ENCODE measurements at places on chromosomes 1 and 21.

- DNase-seq = no peak
Measured at GRCh38 chr1:234769284-234769985, 159.5 kb upstream of the IRF2BP2 start.

- no peak for DNase-seq
Measured at GRCh38 chr1:161089251-161089924, at the start of gene NECTIN4. NECTIN4 (minus strand) TSS chr1:161089558; CDS start chr1:161089296, 262 bp downstream.

DNA sequence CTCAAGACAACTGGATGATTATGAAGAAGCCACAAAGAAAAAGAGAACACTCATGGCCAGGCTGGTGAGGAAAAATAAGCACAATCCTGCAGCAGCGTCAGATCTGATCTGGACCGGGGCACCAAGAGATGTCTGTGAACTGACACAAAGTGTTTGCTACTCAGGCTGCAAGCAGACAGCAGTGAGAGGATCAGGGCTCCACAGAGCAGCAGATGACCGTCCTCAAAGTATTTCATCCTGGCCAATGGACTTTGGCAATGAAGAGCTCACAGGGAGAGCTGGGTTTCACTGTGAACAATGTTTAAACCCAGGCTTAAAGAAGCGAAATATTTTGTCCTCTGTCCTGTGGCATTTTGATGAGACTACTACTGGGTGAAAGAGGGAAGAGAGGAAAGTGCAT, 299.2 kb downstream of the GPATCH2 start:
- no peak for DNase-seq

DNA sequence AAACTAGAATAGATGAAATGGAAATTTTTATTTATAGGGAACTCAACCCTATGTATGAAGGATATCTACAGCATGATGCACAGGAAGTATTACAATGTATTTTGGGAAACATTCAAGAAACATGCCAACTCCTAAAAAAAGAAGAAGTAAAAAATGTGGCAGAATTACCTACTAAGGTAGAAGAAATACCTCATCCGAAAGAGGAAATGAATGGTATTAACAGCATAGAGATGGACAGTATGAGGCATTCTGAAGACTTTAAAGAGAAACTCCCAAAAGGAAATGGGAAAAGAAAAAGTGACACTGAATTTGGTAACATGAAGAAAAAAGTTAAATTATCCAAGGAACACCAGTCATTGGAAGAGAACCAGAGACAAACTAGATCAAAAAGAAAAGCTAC, 7.9 kb downstream of the USP1 start:
- no peak for DNase-seq

- no peak for DNase-seq
Measured at GRCh38 chr1:230702934-230703678, 10.8 kb downstream of the AGT start.

DNA sequence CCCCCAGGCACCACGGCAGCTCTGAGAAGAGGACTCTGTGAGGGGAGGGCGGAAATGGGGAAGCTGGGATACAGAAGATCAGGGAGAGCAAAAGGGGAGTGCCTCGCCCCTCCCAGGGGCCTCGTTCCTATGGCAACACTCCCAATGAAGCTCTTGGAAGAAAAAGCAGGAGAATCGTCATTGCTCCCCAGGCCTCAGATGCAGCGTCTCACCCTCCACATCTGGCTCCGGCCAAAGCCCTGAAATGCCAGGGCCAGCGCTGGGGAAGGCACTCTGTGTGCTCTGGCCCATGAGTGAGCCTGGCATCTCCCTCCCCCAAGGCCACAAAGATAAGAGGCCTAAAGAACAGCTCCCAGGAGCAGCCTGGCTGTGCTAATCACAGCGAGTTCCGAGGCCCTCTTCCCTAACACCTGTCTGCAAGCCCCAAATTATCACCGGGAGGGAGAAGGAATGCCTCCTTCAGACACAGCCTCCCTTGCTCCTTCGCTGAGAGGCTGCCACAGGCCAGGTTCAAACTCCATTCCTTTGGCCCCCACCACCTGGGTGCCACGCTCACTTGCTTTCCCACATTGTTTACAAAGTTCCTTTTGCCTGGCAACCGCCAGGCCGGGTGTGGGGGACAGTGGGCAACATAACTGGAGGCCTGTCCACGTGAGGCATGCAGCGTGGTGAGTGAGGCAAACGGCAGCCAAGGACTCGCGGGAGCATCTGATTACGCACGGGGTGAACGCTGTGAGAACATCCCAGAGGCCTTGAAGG, 27.8 kb downstream of the ECE1 start:
- no peak for DNase-seq

- no peak for DNase-seq
Measured at GRCh38 chr1:15764269-15764764, 5.7 kb downstream of the FBLIM1 start.

GRCh38 chr1:164780111-164780812, 221.3 kb downstream of the PBX1 start:
- no peak for DNase-seq

GRCh38 chr1:244456586-244456985, 4.5 kb upstream of the CATSPERE start:
- DNase-seq = no peak

DNA sequence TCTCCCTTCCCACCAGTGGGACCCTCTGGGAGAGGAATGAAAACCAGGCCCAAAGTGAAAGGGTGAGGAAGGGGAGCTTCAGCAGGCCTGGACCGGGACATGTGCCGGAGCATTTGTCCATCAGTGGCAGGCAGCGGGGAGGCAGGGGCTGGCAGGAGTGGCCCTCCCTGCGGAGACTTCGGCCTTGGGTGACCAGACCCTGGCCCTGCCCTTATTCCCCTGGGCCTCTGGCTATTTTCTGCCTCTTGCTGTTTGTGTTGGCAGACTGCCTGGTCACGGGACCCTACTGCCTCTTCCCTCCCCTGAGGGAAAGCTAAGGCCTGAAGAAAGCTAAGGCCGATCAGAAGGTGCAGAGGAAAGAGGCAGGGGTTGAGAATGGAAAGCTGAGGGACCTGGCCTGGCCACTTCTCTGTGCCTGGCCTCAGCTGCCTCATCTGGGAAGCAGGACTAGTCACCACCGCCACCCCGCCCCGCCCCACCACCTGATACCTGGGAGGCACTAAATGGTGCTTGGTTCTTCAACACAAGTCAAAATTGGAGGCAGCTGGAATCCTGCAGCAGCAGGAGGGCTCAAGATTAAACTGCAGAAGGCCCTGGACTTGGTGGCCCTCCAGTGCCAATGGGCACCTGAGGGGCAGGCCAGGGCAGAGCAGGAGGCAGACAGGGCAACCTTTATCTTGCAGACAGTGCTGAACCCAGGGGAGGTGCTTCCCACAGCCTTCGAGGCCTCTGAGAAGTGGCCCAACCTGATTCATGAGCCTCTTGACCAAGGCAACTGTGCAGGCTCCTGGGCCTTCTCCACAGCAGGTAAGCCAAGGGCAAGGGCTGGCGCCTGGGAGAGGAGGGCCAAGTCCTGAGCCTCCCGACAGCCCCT, 7.9 kb downstream of the TINAGL1 start:
- DNase-seq = no peak

- no peak for DNase-seq
Measured at GRCh38 chr1:109826446-109826845, 62.7 kb upstream of the EPS8L3 start.

- DNase-seq = peak; percentile 31
Measured at GRCh38 chr1:205920159-205920558, 23.1 kb downstream of the SLC26A9 start.

GRCh38 chr1:180369061-180369460, 133.3 kb downstream of the ACBD6 start:
- DNase-seq = no peak

- DNase-seq = no peak
Measured at GRCh38 chr1:47534436-47534835, 96.6 kb downstream of the FOXD2 start.

- peak; percentile 48 for DNase-seq
Measured at GRCh38 chr1:186404454-186405051, 28.9 kb downstream of the ODR4 start.

DNA sequence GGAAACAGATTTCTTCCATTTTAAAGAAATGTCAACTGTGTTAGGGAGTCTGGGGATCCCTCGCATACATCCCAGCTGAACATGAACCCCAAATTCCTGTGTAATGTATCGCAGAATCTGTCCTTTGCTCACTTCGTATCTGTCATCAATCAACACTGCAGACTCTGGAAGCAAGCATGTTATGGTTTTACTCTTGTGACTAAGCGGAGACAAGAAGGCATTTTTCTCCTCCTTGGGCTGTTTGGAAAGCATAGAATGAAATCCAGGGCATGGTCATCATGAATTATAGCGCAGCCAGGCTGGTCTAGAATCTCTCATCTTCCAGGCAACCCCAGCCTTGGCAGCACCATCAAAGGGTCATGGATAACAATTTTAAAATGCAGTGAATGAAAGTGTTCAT, 290.2 kb downstream of the KIF26B start:
- DNase-seq = no peak

DNA sequence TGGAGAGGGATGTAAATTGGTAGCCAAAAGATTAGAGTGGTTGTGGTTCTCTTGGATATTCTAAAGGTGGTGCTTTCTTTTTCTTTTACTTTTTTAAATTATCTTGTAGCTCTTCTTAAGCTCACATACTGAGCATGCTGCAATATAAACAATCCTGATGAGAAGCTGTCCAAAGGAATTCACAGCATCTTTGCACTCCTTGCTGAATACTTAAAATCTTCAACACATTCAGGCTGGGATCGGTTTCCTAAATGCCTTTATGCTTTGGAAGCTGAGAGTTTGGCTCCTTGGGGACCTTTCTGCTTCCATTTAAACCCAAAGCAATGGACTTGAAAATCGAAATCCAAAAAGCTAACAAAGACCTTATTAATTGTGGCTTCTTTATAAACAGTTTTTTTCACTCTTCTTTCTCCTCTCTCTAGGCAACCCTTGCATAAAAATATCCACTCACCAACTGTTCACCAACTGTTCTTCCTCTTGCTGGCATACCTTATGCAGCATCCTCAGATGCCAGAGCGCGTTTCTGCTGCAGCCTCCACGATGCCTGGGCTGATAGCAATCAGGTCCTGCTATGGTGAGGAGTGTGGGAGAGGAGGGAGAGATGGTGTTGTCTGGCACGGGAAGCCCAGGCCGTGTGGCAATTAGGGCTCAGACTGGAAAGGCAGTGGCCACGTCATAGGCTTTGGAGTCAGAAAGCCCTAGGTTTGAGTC, 535.8 kb upstream of the DAB1 start:
- DNase-seq = no peak

DNA sequence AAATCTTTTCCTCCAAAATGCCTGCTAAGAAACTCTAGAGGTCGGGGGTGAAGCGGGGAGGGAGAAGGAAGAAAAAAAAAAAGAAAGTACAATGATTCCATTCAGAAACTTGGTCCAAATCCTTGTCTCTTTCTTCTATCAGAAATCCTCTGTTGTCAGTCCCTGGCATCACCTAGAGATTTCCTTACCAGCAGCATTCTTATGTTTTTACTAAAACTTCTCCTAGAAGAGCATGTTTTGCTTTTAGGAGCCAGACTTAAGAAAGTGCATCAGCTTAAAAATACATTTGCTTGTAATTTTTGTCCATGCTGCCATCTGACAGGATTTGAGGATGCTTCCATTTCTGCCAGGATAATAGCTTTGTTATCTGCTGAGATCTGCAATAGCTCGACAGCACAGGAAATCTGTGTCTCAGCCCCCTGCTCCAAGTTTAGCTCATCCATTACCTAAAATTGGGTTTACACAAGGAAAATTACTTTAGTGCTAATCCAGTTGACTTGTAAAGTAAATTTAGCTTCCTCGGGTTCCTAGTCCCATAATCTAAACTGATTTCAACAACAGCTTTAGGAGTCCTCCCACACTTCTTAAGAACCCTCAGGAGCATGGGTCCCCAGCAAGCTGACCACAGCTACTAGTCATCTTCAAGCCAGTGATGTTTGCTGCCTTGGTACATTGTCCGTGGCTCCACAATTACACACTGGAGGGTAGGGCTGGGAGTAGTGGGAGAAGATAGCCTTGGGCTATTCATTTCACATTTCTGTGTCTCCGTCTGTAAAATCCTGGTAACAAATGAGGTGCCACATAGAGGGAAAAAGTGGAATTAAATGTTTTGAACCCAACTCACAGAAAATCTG, 92.3 kb upstream of the UBE2U start:
- DNase-seq = no peak

DNA sequence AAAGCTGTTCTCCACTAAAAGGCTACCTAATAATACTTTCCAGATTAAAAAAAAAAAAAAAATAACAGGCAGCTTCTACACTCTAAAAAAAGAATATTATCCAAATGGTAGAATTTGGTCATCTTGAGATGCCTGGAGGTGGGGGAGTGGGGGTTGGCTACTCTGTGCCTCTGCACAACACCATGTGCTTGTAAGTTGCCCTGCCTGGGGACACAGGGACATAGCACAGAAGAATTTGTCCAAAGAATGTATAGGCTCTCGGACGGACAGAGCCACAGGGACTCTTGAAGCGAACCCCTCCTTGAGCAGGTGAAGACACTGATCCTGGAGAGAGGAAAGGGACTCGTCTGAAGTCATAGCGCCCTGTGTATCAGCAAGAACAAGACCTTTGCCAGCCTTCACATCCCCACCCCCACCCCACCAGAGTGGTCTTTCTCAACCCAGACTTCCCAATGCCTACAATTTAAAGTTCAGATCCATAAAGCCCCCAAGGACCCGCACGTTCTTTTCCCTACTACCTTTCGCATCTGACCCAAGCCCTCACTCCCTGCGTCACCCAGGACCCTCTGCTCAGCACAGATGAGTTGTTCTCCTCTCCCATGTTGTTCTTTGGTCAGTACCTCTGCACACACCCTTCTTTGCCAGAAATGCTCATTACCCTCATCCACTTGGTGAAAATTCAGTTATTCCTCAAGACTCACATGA, 72.6 kb downstream of the LGR6 start:
- no peak for DNase-seq

GRCh38 chr21:28378026-28378425, 614.7 kb downstream of the LTN1 start:
- DNase-seq = no peak

DNA sequence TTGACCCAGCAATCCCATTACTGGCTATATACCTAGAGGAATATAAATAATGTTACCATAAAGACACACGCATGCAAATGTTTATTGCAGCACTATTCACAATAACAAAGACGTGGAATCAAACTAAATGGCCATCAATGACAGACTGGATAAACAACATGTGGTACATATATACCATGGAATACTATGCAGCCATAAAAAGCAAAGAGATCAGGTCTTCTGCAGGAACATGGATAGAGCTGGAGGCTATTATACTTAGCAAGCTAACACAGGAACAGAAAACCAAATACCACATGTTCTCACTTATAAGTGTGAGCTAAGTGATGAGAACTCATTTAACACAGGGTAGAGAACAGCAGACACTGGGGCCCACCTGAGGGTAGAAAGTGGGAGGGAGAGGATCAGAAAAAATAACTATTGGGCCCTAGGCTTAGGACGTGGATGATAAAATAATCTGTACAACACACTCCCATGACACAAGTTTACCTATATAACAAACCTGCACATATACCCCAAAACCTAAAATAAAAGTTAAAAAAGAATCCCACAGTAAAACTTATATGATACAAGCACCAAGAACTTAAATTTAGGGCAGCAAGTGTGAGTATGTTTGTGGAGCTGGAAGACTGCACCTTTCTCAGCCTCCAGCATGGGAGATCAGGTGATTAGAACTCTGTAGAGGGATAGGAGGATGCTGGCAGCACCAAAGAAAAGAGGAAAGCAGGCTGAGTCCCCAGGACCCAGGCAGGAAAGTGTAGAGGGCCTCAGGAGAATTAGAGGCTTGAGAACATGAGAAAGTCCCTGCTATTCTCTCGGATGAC, 320.8 kb upstream of the USP24 start:
- DNase-seq = no peak

All from NB4 (cell line).